ENCODE measurements at places on chromosomes 7 and 10. TPM values are rescaled to one million over a fixed set of nuclear protein-coding genes. Genes with fewer than 3 reads are reported as not detected.
A peak's percentile ranks its signal among the peaks of the same experiment; 100 is the strongest.

DNA sequence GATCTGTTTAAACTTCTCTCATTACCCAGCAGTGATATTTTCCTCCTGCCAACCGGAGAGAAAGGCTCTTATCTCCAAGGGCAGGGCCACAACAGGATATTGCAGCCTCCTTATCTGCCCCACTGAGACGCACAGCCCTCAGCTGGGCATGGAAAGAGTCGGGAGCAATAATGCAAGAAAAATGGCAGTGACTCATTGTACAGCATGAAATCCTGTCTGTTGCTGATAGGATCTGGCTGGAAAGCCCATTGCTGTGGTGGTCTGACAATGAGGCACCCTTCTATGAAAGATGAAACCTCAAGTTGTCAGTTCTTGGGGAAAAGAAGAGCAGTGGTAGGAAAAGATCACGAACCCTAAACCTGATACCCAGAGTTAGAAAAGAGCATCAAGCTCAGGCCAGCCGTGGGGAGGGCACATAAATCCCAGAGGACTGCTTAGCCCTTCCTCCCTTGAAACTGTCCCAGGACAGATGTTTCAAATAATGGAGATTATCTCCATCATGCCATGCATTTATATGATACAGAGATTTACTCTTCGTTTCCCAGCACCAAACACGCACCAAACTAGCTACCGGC is 47.0 kb upstream of the FIGNL1 start:
- no peak for DNase-seq

GRCh38 chr7:104679085-104679484 is 334.9 kb upstream of the KMT2E start:
- no peak for DNase-seq

- no peak for DNase-seq
Measured at GRCh38 chr7:25617214-25617613, 388.9 kb upstream of the NPVF start.

DNA sequence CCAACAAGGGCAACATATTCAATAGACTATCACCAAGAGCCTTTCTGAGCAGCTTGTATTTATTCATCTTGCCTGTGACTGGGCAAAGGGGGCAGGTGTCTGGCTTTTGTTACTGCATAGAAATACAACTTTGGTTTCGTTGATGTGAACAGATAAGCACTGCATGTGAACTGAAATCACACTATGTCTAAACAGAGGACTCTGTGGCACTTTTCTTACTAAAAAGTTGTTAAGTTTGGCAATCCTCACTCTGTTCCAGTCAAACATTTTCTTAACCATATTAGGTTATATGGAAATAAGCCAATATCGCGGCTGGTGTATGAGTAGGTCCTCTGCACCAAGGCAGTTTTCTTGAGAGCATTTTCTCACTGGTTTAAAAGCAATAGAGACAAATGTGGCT is 48.5 kb downstream of the CALD1 start:
- DNase-seq: no peak

DNA sequence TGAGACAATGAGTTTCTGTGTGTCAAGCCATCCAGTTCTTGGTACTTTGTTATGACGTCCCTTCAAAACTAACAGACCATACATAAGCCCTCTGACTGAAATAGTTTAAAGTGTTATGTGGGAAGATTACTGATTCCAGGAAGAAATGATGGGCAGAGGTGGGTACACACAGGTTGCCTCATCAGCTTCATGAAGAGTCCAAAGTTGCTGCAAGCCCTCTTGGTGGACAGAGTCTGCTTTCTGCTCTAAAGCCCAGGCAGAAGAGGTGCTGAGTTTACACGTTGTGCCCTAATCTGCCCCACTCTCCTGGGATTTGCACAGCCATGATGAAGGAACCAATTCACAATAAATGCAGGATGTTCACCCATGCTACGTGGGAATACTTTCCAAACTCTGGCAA is 187.4 kb downstream of the PARD3 start:
- DNase-seq: no peak

DNA sequence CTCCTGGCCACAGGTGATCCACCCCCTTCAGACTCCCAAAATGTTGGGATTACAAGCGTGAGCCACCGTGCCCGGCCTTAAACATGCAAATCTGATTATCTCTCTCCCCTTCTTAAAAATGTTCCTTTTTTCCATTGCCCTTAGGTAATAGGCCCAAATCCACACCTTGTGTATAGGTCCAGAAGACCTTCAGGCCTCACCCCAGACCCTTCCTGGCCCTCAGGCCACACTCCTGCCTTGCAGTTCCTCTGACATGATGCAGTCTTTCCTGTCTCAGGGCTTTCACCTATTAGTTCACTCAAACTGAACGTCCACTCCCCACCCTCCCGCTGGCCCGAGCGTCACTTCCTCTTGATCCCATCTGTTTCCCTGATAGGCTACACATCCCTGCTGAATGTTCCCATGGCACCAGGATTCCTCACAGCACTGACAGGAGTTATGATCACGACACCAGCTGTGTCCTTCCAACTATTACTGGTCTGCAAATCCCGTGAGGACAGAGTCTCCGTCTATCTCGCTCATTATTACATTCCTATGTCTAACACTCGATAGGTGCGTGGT is 46.4 kb downstream of the DENND2A start:
- DNase-seq: no peak

Gene NPTX2
- total RNA-seq: 11.5 TPM

DNA sequence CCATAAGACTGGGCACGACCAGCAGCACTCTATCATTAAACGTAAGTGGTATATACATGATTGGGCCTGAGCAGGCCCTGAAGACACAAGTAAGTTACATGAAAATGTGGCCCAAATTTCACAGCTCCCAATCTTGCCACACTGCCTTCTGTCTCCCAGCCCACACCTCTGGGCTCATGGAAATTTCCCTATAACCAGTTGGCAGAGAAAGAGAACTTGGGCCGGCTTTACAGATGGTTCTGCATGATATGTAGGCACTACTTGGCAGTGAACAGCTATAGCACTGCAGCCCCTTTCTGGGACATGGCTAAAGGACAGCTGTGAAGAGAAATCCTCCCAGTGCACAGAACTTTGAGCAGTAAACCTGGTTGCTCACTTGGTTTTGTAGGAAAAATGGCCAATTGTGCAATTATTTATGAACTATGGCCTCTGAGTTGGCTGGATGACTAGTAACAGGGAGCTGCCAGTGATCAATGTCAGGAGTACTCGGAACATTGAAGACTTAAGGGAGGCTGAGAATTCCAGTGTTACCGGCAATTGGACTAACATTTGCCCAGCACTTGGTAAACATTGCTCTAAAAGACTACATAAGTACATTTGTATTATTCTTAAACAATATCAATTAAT is 1006.6 kb upstream of the LRRN3 start:
- DNase-seq: no peak

Gene IPMK
- total RNA-seq: 8.1 TPM

- no peak for DNase-seq
Measured at GRCh38 chr7:106572394-106573124, 88.4 kb downstream of the CCDC71L start.

GRCh38 chr10:124999433-125000365 is 57.8 kb downstream of the ZRANB1 start:
- peak; percentile 91 for DNase-seq

- peak; percentile 84 for DNase-seq
Measured at GRCh38 chr10:77554996-77555397, 82.6 kb downstream of the KCNMA1 start.

DNA sequence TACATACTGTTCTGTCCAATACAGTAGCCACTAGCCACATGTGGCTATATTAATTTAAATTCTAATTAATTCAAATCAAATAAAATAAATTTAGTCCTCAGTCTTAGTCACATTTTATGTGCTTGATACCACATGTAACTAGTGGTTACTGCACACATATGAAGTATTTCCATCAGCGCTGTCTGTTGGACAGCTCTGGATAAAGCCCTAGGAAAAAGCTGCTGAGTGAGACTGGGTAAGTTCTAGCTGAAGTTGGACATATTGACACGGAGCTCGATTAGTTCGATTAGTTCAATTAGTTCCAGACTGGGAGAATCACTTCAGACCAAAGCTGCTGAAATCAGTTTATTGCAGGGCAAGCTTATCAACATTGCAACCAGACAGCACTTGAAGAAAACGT is 15.1 kb upstream of the LIPM start:
- DNase-seq: no peak

DNA sequence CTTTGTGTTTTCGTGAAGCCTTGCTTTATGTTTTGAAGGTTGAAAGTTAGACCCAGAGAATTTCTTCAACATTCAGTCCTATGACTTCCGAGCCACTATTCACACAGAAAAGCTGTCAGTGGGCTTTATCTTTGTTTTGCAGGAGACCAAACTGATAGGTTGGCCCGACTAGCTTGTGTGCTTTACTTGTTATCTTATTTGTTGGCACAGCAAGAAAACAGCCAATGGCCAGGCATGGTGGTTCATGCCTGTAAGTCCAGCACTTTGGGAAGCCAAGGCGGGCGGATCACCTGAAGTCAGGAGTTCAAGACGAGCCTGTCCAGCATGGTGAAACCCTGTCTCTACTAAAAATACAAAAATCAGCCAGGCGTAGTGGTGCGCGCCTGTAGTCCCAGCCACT is 16.0 kb upstream of the GDI2 start:
- DNase-seq: no peak

Gene NCF1
- 16.4 TPM for total RNA-seq

- DNase-seq: no peak
Measured at GRCh38 chr10:29345910-29346209, 57.0 kb downstream of the LYZL1 start.

Gene WNT2
- 4.7 TPM for total RNA-seq

DNA sequence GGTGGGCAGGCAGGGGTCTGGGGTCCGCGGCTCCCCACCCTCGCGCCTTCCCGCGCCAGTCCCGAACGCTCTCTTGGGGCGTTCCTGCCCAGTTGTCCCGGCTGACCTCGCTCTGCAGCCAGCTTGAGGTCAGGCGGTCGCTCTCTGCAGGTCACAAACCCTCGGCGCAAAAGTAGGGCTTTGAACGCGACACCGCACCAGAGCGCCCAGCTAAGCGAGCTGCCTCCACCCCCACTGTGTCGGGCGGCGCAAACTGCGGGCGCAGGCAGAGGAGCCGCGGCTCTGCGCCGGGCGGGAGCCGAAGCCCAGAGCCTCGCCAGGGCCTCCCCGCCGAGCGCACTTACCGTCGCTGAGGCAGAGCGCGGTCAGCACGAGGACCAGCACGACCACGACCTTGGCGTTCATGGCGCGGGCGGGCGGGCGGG is 284 bp downstream of the CXCL12 start:
- peak; percentile 76 for DNase-seq

Gene UPK3B
- total RNA-seq: 1.6 TPM

- DNase-seq: no peak
Measured at GRCh38 chr10:95035332-95036295, 33.7 kb downstream of the CYP2C8 start.

- DNase-seq: no peak
Measured at GRCh38 chr10:98173260-98173659, 38.8 kb downstream of the R3HCC1L start.

Measured in aorta (tissue), 5 donors.